Aorta (tissue), 5 donors: ENCODE measurements at places on chromosomes 12 and 14. TPM values are rescaled to one million over a fixed set of nuclear protein-coding genes. Genes with fewer than 3 reads are reported as not detected.

The GLS2 gene
- 0.58 TPM for total RNA-seq

The MVK gene
- total RNA-seq, result 8.5 TPM

GRCh38 chr14:104768437-104769323 is 15.7 kb downstream of the SIVA1 start:
- H3K27ac ChIP-seq, result no peak overlapping the region
- no peaks in the 10 kb centered on the region for H3K4me1 ChIP-seq
- H3K4me3 ChIP-seq, result no peak overlapping the region
- no peaks in the 10 kb centered on the region for H3K27me3 ChIP-seq
- H3K36me3 ChIP-seq, result no peaks in the 10 kb centered on the region

GRCh38 chr12:77218278-77218677 is 152.9 kb upstream of the E2F7 start:
- no peak overlapping the region for H3K27ac ChIP-seq
- no peak overlapping the region for H3K4me3 ChIP-seq
- H3K27me3 ChIP-seq, result no peaks in the 10 kb centered on the region
- DNase-seq, result no peak
- no peaks in the 10 kb centered on the region for H3K36me3 ChIP-seq
- H3K4me1 ChIP-seq, result no peaks in the 10 kb centered on the region

- H3K4me1 ChIP-seq, result no peaks in the 10 kb centered on the region
- DNase-seq, result no peak
- no peak overlapping the region for H3K4me3 ChIP-seq
- H3K27me3 ChIP-seq, result no peaks in the 10 kb centered on the region
Observed at GRCh38 chr14:99645545-99646505, 896 bp downstream of the HHIPL1 start.
